NCI-H510A (cell line): ENCODE measurements at places on chromosomes 4 and X.

DNA sequence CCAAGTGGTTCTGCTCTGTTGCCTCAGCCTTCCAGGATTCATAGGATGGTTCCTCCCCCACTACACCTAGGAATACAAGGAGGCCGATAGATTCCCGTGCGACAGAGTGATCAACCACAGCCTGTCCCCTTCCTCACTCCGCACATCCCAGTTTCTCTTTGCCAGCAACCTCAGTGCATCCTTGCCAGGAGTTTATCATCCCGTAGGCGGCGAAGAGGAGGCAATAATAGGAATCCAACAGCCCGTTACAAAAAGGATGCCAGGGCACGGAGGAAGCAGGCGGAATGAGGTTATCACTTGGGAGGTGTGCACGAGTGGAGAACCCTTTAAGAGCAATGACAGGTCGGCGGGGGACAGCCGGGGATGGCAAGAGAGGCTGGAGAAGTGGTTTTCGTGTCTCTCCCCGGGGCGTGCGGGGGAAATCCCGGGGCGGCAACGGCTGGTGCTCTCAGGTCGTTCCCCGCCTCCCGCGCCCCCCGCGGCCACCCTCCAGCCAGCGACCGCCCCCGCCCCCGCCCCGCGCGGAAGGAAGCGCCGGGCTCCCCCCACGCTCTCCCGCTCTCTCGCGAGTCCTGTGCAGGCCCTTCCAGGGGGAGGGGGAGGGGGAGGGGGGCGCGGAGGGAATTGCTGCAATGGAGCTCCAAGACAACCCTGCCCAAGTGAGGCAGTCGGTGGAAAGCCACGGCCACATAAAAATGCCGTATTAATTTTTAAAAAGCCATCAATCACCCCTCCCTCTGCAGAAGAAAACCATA is 1.6 kb downstream of the PPP3CA start:
- no peak for DNase-seq

- DNase-seq: no peak
Observed at GRCh38 chrX:38262715-38263620, 42.3 kb upstream of the SRPX start.

DNA sequence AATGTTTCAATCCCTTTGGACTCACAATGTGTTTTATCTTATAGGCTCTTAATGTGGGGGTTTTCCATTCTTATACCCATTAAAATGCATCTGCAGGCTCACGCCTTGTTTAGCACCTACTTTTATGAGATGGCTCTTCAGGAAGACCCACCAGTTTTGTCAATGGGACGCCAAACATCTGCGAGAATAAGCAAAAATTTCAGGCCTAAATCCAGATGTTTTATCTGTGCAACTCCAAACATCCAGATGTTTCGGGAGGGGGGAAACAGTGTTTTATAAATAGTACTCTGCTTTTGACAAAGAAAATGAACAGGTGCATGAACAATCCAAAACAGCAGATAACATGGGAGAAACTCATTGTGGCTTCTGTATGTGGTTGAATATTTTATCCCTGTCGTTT is 342.8 kb downstream of the DHX15 start:
- DNase-seq: no peak

GRCh38 chr4:35250331-35250730 is 994.0 kb downstream of the ARAP2 start:
- DNase-seq: no peak

GRCh38 chr4:105147553-105148161 is 981 bp downstream of the TET2 start:
- no peak for DNase-seq

DNA sequence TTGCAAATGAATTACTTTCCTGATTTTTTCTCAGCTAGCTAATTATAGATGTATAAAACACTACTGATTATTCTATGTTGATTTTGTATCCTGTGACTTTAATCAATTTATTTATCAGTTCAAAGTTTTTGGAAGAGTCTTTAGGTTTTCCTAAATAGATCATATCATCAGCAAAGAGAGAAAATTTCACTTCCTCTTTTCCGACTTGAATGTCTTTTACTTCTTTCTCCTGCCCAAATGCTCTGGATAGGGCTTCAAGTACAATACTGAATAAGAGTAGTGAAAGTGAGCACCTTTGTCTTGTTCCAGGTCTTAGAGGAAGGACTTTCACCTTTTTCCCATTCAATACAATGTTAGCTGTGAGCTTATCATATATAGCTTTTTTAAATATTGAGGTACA is 417.9 kb downstream of the PDGFC start:
- no peak for DNase-seq

DNA sequence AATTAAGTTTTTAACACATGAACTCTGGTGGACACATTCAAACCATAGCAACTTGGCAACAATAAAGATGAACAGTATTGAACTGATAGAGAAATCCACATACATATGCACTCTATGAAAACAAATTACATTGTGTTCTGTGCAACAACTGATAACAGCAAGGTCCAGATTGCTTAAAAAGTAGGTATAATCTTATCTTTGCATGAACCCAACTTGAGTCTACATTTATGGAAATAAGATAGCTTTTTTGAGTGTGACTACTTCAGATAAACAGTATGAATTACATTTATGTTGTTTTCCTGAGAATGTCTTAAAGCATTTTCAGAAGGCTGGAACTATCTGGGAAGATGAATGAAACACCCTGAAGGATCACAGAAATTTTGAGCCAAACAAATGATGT is 212.6 kb upstream of the GK2 start:
- DNase-seq: no peak
